Tibial nerve (tissue), 4 donors: ENCODE measurements at places on chromosomes 4 and X. TPM values are rescaled to one million over a fixed set of nuclear protein-coding genes. Genes with fewer than 3 reads are reported as not detected.

- no peak for DNase-seq
Observed at GRCh38 chr4:52956691-52957090, 94.6 kb downstream of the RASL11B start.

DNA sequence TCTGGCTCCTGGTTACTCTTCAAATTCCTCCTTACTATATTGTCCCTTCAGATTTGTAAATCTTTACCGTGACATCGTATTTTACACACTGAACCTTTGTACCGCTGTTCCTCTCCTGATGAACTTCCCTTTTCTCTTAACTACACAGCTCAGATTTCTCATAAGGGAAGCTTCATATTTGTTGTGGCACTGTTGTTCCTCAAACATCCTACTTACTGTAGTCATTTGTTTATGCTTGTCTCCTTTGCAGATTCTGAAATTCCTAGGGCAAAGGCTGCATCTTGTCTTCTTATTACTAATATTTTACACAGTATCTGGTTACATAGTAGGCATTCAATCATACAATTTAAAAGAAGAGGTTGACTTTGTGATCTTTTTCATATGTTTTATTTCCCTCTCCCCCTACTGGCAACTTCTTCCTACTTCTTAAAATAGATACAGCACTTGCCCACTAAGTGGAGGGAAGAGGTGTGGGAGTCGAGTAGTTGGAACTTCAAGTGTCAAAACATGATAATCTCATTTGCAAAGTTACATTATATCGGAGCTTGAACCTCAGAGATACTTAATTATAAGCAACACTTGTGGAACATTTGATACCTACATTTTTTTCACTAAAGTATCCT is 50.0 kb downstream of the TET2 start:
- DNase-seq, result no peak

GRCh38 chr4:89781321-89781720 is 55.6 kb downstream of the SNCA start:
- DNase-seq, result no peak

DNA sequence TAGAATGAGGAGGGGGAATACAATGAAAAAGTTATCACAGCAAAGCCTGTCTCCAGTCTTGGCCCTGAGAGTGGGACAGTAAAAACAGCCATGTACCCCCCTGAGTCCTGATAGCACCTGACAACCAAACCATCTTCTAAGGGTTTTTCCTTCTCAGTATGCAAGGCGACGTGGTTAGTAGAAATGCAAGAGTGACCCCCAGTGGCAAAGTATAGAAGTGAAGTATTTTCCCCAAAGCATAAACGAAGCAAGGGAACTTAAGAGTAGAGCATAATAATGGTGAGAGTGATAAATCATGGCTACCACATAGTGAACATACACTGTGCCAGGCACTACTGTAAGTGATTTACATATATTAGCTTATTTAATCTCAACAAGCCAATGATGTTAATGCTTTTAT is 52.8 kb downstream of the FAM47C start:
- no peak for DNase-seq

- DNase-seq, result no peak
Observed at GRCh38 chr4:182604161-182604622, 313.0 kb downstream of the DCTD start.

DNA sequence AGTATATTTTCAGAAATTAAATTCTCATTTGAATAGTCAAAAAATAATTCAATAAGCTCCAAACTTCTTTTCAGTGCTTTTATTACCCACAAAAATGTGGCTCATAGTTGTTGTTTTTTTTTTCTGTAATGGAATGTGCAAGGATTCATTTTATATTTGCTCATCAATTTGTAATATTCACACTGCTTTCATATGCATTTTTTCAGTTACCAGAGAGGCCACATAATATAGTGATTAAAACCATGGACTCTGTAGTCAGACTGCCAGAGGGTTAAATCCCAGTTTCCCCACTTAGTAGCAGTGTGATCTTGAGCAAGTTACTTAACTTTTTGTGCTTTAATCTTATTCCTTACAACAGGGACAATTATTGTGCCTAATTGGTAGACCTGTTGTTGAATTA is 64.5 kb downstream of the FAM9B start:
- DNase-seq, result no peak

DNA sequence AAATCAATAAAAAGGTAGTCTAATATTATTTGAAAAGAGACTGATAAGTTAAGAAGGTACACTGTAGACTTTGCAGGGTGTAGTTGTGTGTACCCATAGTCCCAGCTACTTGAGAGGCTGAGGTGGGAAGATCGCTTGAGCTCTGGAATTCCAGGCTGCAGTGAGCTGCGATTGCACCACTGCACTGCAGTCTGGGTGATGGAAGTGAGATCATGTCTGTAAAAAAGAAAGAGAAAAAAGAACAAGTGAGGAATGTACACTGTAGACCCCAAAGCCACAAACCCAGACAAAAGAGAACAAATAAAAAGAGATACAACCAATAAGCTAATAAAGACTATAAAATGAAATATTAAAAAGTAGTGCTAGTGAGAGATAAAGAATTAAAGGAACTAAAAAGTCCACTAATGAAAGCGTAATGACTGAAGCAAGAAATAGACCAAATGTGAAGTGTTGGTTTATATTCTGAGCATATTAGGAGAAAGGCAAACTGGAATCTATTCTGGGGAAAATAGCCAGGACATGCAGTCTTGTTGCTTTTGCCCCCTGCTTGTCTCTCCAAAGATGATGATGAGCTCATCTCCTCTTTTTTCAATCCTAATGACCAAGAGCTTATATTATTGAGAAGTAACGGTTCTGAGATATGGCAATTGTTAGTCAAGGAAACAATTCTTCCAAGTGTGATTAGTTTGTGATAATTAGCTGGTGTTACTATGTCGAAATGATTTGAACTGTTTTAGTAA is 19.1 kb downstream of the GSX2 start:
- no peak for DNase-seq

DNA sequence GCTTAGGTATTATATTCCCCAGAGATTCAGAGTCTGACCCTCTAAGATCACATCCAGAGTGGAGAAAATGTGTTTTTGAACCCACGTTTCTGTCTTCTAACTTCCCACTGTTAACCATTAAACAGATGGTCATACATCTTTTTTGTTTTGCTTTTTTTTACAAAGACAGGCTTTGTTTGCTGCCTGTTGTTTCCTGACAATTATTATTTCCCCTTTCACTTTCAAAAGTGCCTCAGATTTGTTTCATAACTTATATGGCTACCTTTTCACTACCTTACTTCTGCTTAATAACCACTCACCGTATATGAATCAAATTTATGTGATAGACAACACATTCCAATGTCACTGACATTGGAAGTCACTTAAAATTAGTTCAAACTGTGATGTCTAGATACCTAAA is 142.2 kb downstream of the HS3ST1 start:
- no peak for DNase-seq

- DNase-seq, result no peak
Observed at GRCh38 chr4:113657586-113658233, 103.8 kb downstream of the CAMK2D start.

GRCh38 chr4:40525752-40526598 is 103.7 kb downstream of the RBM47 start:
- peak; percentile 38 for DNase-seq

The UNC5C gene
- total RNA-seq, result 4.2 TPM

The DCHS2 gene
- total RNA-seq, result under 0.01 TPM

The MTMR8 gene
- total RNA-seq, result 1.4 TPM

The TLR3 gene
- 4.9 TPM for total RNA-seq

The CFAP47 gene
- not detected for total RNA-seq

The MAGEA9B gene
- not detected for total RNA-seq

The CENPVL1 gene
- total RNA-seq, result not detected

The MAGEB2 gene
- total RNA-seq, result not detected

The OPHN1 gene
- total RNA-seq, result 19.7 TPM
